ENCODE measurements at places on chromosomes 7 and 10. TPM values are rescaled to one million over a fixed set of nuclear protein-coding genes. Genes with fewer than 3 reads are reported as not detected.

The C10orf105 gene
- total RNA-seq = 1.2 TPM

The LLCFC1 gene
- total RNA-seq = not detected

The TMEM209 gene
- 21.4 TPM for total RNA-seq

The TCERG1L gene
- total RNA-seq = not detected

The COL28A1 gene
- under 0.01 TPM for total RNA-seq

The PNLIPRP2 gene
- not detected for total RNA-seq

The OPN4 gene
- not detected for total RNA-seq

The NKX2-3 gene
- total RNA-seq = not detected

The OPALIN gene
- not detected for total RNA-seq

The ETV1 gene
- total RNA-seq = 12.8 TPM
